ENCODE measurements at places on chromosomes 2 and 18.

GRCh38 chr18:29434650-29435049 lies 1257.7 kb upstream of the CDH2 start:
- no peak for DNase-seq

GRCh38 chr18:6434987-6435709 lies 20.4 kb upstream of the L3MBTL4 start:
- no peak for DNase-seq

DNA sequence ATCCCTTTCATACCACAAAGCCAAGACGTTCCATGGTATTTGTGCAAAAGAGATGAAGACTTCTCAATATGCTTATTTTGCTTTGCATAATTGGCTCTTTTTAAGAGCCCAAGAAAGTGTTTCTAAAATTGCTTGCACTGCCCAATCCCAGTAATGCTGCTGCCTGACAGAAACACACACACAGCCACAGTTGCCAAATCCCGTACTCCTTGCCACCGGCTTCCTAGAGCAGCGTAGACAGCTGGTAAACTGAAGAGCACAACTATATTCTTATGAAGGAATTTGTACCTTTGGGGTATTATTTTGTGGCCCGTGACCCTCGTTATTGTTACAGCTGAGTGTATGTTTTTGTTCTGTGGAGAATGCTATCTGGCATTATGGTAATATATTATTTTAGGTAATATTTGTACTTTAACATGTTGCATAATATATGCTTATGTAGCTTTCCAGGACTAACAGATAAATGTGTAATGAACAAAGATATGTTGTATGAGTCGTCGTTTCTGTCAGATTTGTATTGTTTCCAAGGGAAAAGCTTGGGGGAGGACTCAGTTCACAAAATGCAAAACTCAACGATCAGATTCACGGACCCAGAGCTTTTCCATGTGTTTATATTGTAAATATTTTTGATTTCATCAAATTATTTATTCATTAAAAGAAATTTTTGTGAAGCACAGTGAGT lies 202.9 kb upstream of the RAB12 start:
- no peak for DNase-seq

DNA sequence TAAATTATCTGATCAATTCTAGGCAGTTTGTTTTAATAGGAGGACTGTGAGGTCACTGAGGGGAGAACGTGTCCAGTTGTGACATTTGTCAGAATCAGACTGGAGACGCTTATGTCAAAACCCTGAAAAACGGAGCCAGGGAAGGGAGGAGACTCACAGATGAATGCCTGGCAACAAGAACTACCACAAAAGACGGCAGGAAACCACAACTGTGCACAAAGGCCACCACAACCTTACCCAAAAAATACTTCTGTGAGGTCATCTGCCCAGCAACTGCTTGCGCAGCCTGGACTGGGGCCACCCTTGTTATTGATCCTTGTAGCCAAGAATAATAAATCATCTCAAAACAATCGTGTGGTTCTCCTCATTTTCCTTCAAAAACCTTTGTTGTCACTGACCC lies 173.0 kb upstream of the ALKAL2 start:
- DNase-seq, result no peak

DNA sequence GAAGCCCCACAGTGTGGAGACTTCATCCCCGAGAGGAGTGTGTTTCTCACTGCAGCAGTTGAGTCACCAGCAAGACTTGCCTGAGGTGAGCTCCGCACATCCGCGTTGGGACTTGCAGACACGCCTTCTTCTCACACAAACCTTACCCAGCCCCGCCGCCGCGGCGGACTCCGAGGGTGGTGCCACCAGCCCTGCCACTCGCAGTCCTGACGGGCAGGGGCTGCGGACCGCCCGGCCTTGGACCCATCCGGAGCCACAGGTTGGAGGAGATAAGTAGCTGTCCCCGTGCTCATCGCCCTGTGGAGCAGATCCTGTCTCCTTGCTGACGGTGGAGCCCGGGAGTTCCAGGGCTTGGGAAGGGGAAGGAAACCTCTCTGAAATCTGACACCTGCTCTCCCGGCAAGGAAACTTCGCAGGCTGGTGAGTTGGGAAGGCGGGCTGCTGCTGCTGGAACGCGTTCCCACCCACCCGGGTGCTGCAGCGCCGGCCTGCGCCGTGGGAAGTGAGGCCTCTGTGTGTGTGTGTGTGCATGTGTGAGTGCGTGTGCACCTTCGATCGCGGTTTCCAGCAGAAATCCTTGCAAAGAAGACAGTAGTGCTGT lies at the start of gene RAB27B:
Gene RAB27B (plus strand): TSS at position 197 of the 601 bp plus-strand sequence. CDS start 49,109 bp downstream, outside the sequence.
- DNase-seq, result peak; percentile 48

DNA sequence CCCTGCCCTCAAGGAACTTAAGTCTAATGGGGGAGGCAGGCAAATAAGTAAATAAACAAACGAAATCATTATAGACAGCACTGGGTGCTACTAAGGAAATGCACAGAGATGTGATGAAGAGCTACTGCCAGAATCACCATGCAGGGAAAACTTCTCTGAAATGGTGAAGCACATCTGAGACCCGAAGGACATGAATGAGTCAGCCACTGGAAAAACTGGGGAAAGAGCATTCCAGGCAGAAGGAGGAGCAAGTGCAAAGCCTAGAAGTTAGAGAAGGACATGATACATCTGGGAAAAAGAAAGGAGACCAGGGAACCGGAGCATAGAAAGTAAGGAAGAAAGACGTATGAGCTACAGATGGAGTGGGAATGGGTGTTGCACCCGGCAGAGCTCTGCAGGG lies 56.8 kb downstream of the TGFA start:
- no peak for DNase-seq

- no peak for DNase-seq
Observed at GRCh38 chr2:96553176-96553956, 16.8 kb downstream of the ARID5A start.

DNA sequence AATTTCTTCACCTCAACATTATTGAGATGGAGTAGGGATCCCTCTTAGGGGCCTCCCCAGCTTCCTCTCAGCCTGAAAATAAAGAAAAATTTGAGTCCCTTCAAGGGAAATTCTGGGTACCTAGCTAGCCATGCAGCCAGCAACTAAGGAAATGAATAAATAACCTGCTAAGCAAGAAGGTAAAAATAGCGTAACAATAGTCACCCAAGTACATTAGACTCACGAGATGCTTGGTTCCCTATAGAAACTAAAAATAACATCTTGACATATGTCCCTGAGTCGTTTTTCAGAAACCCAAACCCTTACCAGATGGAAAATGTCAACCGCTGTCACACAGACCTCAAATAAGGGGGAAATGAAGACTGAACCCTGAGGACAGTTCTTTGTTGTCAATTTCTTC lies 51.9 kb downstream of the CACNB4 start:
- no peak for DNase-seq

- peak; percentile 20 for DNase-seq
Observed at GRCh38 chr18:37452682-37453385, 112.8 kb downstream of the CELF4 start.

DNA sequence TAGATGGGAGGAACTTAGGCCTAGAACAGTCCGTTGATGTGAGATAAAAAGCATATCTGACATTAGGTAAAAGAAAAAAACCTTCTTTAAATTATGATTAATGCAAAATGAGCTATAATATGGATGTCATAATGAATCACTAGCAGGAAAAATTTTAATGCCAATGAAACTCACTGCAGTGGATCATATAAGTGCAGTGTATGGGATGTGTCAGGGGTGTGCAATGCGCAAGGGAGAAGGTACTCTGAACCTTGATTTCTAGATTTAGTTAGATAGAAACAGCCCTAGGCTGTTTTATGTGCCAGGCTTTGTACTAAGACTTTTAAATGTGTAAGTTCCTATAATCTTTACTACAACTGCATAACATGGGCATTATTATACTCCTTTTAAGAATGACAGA lies 50.4 kb upstream of the NXPH2 start:
- no peak for DNase-seq

- no peak for DNase-seq
Observed at GRCh38 chr2:200180943-200181342, 125.5 kb upstream of the SPATS2L start.

DNA sequence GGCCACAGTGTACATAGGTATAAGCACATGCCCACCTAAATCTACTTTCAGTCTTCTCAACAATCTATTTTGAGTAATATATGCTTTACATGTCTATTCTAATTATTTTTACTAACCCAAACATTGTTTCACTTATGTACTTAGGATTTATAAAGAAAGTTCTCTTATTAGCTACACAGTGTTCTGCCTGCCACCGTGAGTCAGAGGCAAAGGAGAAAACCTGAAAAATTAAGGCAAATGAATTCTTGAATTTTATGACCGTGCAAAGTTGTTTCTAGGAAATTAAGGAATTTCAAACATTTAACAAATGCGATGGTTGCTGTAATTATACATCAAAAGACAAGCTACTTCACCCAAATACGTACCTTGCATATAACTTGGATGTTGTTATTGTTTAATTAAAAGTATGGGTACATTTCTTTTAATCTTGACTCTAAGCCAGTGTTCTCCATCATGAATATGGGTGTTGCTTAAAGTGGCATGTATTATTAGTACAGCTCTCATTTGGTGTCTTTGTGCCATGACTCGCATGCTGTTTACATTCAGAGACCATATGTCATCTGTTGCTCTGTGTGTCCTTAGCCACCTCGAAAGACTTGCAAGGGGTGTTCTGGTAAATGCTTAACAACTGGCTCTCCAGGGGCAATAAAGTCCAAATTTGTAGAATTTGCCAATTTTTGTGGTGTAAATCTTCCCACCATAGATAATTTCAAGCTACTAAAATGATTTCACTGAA lies 154.3 kb upstream of the FN1 start:
- DNase-seq, result no peak
